ENCODE measurements at places on chromosomes 16 and 17.
A peak's percentile ranks its signal among the peaks of the same experiment; 100 is the strongest.

GRCh38 chr17:28074010-28074409, 31.5 kb downstream of the NLK start:
- DNase-seq, result no peak

DNA sequence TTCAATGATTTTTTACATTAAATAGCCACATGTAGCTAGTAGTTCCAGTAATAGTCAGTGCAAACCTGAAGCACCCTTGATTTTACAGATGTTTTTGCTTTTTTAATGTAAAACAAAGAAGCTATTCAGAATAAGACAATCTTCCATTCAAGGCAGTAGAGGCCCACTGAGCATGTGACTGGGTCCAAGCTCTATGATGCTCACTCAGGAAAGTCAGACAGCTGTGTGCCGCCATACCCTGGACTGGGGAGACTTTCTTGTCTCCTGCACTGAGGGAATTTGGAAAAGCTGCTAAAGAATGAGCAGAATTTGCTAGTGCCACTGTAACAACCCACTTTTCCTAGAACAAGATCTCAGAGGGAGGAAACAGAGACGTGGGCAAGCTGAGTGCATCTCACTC, 11.5 kb downstream of the CENPN start:
- DNase-seq, result no peak

DNA sequence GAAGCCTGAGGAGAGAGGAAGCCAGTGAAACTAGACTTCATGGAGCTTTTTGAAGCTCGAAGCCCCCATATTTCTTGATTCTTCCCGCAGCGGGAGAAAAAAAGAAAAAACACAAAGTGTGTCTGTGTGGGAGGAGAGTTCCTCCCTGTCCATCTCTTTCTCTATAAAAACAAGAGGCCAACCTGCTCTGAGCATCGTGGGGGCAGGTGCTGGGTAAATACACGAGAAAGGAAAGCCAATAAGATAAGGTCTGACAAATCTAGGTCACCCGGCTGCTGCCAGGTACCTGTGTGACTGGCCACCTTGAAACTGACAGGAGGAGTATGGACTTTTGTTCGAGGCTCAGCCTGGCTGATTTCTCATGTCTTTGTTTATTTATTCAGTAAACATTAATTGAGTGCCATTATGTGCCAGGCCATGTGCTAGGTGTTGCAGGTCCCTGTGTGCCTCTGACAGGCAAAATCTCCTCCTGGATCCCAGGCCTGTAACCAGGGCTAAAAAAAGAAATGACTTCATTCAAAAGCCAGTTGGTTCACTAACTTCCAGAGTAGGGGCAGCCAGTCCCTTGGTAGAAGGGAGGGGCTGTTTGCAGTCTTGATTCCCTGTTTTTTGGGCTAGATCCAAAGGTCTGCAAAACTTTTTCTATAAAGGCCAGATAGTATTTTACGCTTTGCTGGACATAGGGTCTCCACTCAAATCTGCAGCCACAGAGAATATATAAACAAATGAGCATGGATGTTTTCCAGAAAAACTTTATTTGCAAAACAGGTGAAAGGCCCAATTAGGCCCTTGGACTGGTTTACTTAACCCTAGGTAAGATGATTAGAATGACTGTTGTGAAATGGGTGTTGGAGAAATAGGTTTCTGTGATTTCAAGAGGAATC, 35.6 kb downstream of the YPEL2 start:
- DNase-seq, result peak; percentile 47

- no peak for DNase-seq
Measured at GRCh38 chr17:3851461-3852100, 5.5 kb upstream of the NCBP3 start.

DNA sequence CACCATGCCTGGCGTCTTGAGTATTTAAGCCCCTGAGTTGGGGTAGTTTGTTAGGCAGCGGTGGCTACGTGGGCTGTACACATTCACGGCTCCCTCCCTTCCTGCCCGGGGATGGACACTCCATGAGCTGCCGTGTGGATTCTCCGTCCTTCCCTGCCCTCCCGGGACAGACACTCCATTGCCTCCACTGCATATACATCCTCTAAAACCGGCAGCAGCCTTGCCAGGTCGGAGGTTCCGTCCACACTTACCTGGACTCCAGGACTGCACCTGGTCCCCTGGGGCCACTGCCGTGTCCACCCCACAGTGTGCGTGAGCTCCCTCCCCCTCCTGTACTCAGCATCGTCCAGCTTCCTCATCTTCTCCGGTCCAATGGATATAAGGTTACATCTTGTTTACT, 3.5 kb upstream of the SPATA2L start:
- DNase-seq, result no peak

- no peak for DNase-seq
Measured at GRCh38 chr17:77308861-77309726, 168.3 kb downstream of the SEC14L1 start.
